GM10248 (cell line): ENCODE measurements at places on chromosomes 3 and 15.

GRCh38 chr3:42780398-42780797 is 7.3 kb upstream of the CCDC13 start:
- no peak for DNase-seq

GRCh38 chr15:66603301-66604179 is 37.7 kb upstream of the LCTL start:
- peak; percentile 79 for DNase-seq

- DNase-seq: no peak
Measured at GRCh38 chr3:103926936-103927335, 1439.8 kb upstream of the ALCAM start.

GRCh38 chr3:13615019-13615528 is 66.1 kb downstream of the FBLN2 start:
- no peak for DNase-seq

DNA sequence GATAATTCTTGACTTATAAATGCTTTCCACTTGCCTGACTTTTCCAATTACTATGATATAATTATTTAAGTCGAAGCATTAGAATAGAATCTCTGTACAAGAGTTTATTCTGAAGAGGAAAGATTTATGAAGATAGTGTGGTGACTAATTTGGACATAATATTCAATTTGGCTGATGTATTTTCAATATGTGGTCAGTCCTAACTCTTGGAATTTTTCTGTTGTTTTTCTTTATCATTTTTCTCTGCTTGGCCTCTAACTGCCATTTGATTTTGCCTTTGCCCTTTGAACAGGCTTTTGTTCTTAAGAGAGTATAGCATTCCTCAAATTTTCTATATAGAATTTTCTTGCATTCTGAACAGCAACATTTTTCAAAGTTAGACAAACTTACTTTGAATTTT is 2.6 kb upstream of the MDFIC2 start:
- no peak for DNase-seq

GRCh38 chr15:25884370-25884769 is 21.2 kb upstream of the ATP10A start:
- no peak for DNase-seq
